Osteoblast (primary cell): ENCODE measurements at places on chromosomes 1 and 21. TPM values are rescaled to one million over a fixed set of nuclear protein-coding genes. Genes with fewer than 3 reads are reported as not detected.

CHD5 gene
- total RNA-seq = under 0.01 TPM in 1 of 2 replicates, not detected in the other

HSD3B2 gene
- not detected in 2 replicates for total RNA-seq

EGLN1 gene
- 32.1 and 52.5 TPM in 2 replicates for total RNA-seq

ATP1A4 gene
- not detected in 2 replicates for total RNA-seq

NFASC gene
- 28.6 and 36.9 TPM in 2 replicates for total RNA-seq
